NCI-H1694 treated with DMSO at 0.1 percent for 48 hours (cell line): ENCODE measurements at places on chromosomes 6 and 20.
A peak's percentile ranks its signal among the peaks of the same experiment; 100 is the strongest.

GRCh38 chr6:3190056-3190455, 32.7 kb upstream of the TUBB2A start:
- DNase-seq, result no peak

- DNase-seq, result no peak
These were observed 853.8 kb downstream of the MAFB start for GRCh38 chr20:39835130-39835842.

DNA sequence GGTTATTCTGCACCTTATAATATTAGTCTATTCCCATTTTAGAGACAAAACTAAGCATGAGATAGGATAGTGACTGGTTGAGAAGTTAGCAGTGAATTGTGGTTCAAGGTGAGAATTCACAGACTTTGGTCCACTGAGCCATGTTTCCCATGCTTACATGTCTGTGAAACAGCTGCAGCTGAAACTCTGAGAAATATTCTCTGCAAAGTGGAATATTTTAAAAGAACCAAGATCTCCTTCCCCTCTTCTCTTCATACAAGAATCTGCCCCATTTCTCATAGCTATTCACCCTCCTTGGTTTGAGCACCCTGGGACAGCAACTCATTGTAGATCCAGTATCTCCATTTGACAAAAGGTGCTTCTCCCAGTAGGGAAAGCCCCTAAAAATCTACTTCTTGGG, 70.2 kb upstream of the TMEM170B start:
- no peak for DNase-seq

DNA sequence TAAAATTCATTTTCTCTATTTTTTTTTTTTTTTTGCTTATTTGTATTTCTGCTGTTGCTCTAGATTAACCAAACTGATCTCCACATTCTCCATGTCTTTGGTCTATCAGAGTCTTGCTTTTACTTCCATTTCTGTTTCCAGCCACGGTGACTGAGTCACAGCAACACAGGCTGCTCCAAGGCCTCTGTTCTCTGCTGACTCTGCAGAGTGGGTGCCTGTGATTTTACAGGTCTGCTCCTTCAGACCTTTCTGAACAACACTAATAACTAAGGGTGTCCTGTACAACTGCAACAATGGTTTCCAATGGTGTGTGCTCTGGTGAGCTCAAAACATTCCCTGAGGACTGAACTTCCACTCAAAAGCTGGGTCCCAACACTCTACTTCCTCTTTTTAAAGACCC, 102.3 kb upstream of the BMP2 start:
- no peak for DNase-seq

DNA sequence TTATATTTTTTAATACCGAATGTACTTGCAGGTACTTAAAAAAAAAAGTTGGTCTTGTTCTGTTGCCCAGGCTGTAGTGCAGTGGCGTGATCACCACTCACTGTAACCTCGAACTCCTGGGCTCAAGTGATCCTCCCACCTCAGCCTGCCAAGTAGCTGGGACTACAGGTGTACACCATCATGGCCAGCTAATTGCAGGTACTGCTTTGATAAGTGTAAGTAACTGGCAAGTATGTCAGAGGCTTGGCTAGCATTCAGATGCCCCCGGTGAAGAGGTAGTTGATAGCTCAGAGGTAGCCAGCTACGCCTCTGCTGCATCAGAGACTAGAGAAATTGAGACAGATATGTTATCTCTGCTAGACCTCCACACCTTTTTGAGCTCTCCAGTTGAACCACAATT, 40.5 kb downstream of the BTBD9 start:
- DNase-seq, result no peak

DNA sequence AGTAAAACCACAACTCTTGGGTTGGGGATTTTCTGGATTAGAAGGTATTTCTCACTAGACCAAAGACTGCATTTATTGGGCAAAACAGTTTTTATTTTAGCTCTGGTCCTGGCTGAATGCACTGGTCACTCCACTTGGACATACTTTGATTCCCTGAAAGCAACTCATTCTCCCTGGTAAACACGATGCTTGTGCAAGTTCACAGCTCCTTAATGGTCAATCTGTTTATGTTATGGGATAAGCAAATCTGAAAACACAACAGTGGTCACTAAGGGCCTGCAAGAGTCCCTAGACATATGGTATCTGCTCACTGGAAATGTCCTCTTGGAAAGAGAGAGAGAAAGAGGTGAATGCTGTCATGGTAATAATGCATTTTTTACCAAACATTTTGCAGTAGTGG, 559.8 kb downstream of the CDH26 start:
- DNase-seq, result no peak

DNA sequence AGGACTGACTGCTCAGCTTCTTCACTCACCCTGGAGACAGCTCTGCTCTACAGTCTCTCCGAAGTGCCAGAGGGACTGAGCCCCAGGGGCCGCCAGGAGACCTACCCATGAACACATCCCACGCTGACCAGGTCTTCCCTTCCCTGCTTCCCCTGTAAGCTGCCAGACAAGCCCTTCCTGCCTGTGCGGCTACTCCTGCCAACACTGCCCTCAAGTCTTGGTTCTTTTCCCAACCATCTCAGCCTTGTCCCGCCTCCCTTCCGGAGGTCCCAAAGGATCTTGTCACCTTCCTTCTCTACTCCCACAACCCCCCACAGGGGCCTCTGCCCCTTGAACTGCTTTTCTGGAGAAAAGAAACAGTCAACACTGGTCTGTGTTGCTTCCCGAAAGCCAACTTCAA, 15.0 kb downstream of the CPNE5 start:
- DNase-seq, result no peak

- no peak for DNase-seq
These were observed 118.5 kb upstream of the SYNDIG1 start for GRCh38 chr20:24350923-24351368.

GRCh38 chr20:32943490-32944052, 60.7 kb downstream of the SUN5 start:
- no peak for DNase-seq

DNA sequence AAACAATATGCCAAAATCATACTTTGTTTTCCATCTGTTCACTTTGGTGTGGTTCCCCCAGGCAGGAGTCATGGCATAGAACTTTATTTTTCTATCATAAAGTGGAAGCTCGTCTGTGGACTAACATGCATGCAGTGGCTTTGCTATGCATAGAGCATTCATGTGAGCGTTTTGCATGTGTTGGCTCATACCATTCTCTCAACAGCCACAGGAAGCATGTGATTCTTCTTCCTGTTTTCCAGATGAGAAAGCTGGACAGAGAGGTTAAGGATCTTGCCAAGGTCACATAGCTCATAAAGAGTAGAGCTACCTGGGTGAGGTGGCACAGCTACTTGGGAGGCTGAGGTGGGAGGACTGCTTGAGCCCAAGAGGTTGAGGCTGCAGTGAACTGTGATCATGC, 123.4 kb upstream of the HDGFL1 start:
- DNase-seq, result no peak

GRCh38 chr6:19833947-19834346, 3.2 kb upstream of the ID4 start:
- no peak for DNase-seq

DNA sequence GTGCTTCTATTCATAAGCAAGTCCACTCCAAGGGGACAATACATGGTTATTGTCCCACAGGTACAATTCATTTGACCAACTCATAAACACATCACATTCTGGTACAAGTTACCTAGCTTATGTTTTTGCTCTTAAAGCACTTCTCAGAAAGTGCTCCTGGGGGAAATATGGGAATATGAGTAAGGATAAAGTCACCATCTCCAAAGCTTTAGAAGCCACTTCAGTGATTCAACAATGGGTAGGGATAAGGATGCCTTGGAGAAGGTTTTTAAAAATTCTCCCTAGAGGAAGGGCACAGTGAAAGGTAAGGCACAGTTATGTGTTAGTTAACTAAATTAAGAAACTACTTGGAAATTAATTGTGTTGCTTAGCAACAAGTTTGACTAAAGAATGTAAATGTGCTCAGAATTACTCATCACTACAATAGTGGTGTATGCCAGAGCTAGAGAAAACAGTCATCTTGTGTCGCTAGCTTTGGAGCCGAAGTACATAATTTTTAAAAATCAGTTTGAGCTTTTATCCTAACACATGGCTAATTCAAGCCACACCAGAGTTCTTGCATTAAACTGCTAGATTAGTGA, 39.5 kb upstream of the LAMP5 start:
- DNase-seq, result no peak

DNA sequence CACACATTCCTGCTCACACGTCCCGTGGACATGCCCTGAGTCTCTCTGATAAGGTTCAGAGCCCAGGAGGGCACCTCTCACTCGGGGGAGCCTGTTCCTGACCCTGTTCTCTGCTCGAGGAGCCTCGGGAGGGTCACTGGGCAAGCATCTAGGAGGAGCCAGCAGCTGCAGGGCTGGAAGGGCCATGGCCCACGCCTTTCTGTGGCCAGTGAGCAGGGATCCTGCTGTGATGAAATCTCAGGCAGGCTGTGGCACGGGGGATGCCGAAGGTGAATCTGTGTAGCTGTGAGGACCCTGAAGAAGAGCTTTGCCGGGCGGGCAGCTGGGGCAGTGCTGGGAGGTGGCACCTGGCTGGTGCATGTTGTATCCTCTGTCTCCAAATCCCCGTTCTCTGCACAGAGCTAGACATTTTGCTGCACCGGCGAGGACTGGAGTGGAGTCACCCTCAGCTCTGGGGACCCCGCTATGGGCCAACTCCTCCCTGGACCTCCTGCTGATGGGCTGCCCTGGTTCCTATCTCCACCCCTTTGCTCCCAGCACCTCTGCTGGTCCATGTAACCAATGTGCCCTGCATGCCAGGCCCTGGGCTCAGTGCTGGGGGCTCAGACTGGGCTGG, 7.1 kb upstream of the NPBWR2 start:
- DNase-seq, result no peak

DNA sequence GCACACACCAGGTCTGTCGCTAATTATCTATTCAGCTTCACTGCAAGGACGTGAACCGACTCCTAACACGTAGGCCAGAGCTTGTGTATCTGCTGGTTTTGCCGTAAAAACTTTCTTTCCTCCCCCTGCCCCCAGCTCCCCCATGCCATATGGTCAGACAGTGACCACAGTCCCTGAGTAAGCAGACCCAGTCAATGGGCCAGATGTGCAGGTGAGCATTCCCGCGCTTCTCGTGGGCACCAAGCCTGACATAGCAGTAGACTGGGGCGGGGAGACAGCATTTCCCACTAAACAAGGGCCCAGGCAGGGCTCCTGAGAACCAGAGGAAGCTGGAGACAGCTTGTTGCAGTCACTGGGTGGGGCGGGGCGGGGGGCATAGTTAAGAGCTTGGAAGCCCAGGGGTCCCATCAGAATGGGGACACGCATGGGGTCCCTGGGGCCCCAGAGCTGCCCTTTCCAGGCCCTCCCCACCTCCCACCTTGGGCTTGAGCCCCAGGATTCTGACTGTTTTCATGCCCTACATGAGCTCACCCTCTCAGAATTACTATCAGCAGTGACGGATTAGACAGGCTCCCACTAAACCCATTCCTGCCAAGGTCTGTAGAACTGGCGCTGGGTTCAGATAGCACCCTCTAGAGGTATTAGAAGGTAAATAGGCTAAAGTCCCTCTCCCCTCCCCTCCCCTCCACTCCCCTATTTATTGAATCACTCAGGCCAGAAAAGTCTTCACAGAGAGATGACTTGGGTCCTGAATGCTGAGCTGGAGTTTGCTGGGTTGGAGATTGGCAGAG, 51.8 kb downstream of the CDH26 start:
- DNase-seq, result no peak

- no peak for DNase-seq
These were observed 2.1 kb upstream of the RBM38 start for GRCh38 chr20:57388953-57389694.

DNA sequence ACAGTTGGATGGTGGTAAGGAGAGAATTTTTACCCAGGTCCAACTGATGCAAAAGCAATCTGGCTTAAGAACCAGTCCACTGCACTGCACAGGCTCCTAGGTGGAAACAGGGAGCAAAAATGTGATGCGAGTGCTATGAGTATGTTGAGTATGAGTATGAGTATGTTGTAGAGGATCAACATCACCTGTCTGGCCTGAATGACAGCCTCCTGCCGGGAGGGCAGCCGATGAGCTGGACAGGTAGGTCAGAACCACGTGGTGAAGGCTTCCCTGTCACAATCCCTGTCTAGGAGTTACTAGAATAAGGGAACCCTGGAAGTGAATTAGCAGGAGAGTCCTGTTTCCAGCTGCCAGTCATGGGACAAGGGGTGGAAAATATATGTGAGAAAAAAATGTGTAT, 44.3 kb upstream of the SNX9 start:
- DNase-seq, result no peak

GRCh38 chr20:21228511-21228910, 74.6 kb upstream of the XRN2 start:
- no peak for DNase-seq

DNA sequence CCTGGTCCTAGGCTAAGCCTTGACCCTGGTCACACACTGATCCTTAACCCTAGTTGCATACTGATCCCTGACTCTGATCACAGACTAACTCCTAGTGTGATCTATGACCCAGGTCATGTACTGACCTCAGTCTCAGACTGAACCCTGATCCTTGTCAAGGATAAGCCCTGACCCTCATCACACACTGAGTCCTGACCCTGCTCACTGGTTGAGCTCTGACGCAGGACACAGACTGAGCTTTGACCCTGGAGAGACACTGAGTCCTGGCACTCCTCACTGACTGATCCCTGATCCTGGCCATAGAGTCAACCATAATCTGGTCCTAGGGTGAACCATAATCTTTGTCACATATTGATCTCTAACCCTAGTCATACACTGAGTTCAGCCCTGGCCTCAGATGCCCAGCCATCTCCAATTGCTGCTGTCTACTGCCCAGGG, 37.9 kb downstream of the KCNB1 start:
- no peak for DNase-seq

DNA sequence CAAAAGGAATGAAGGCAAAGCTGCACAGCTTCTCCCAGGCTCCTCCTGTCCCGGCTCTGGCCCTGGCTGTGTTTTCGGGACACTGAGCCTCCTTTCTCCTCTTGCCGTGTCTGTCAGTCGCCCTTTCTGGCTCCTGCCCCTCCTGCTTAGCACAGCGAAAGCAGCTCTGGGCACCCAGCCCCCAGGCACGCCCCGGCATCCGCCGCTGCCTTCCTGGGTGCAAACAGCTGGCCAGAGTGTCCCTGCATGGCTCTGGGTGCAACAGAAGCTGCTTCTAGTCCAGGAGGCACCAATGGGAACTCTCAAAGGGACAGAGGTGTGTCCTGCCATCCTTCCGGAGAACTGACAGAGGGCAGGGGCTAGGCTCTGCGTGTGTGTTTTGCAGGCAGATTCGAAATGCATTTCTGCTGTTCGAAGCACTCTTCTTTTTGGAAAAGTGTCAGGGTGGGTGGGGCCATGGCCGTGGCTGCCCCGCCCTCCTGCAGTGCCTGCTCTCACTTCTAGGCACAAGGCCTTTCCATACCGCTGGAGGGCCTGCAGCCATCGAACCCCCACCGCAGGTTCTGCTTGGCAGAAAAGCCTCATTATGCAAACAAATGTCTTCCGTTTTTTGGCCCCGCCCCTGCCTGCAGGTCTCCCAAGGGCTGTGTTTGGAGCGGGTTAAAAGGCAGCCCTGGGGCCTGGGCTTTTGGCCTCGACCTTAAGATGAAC, 15.5 kb downstream of the COL9A3 start:
- DNase-seq, result peak; percentile 91

DNA sequence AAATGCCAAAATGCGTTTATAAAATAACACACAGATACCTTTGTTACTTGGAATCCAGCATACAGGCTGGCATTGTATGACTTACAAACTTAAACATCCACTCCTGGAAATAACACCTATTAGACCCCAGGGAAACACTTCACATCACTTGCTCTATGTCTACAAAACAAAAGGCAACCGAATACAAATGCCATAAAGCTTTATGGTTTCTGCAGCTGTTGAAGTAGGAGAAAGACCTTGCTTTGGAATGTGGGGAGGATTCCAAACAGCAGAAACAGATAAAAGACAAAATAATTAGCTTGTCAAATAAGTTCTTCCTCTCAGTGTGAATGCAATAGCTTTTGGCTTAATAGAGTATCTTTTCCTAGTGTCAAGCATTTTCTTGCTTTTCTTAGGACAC, 9.8 kb upstream of the AMD1 start:
- DNase-seq, result no peak
